ENCODE measurements at places on chromosomes 4 and X.

GRCh38 chr4:122015203-122015602, 63.3 kb upstream of the TRPC3 start:
- no peak for DNase-seq

- peak; percentile 19 for DNase-seq
Observed at GRCh38 chrX:74382613-74383012, 38.7 kb upstream of the SLC16A2 start.

DNA sequence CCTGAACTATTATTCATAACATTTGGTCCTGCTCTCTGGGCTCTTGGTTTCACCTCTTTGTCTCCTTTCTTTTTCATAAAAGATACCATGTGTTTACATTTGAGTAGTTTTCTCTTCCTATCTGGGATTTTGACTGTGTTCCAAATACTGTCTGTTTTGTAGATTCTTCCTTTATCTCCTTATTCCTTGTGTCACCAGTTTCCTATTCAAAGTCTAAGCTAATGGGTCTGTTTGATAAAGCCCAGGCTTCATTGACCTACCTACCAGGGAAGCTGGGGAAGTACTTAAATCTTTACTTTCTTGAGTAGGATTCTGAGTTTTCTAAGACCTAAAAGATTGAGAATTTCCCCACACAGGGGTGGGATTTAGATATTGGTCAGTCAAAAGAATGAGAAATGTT, 409.5 kb downstream of the RAPGEF2 start:
- DNase-seq: no peak

GRCh38 chr4:107835406-107835805, 10.7 kb downstream of the SGMS2 start:
- no peak for DNase-seq

DNA sequence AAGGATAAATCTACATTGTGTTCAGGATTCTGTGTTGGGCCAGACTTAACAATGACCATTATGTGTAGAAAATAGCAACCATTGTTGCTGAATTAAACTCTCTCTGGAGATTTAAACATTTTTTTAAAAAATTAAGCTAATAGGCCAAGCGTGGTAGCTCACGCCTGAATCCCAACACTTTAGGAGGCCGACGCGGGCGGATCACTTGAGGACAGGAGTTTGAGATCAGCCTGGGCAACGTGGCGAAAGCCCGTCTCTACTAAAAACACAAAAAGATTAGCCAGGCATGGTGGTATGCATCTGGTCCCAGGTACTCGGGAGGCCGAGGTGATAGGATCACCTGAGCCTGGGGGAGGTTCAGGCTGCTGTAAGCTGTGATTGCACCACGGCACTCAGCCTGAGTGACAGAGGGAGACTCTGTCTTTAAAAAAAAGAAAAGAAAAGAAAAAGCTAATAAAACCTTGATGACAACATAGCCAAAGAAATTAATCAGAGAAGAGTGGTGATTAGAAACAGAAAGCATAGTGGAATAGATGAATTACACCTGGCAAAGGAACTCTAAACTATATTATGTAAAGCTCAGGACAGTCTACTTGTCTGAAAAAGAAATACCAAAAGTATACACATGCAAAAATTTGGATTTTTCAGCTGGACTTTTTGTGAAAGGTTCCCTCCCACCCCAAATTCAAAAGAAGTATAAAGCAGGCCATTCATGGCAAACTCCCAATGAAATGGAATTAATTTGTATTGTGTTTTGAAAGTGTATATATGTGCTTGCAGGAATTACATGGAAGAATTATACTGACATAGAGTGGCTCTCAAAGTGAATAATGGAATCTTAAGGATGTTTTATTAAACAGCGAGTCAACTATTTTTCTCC, 21.9 kb downstream of the PLS3 start:
- no peak for DNase-seq

- no peak for DNase-seq
Observed at GRCh38 chrX:71160475-71160874, 15.8 kb downstream of the NLGN3 start.

DNA sequence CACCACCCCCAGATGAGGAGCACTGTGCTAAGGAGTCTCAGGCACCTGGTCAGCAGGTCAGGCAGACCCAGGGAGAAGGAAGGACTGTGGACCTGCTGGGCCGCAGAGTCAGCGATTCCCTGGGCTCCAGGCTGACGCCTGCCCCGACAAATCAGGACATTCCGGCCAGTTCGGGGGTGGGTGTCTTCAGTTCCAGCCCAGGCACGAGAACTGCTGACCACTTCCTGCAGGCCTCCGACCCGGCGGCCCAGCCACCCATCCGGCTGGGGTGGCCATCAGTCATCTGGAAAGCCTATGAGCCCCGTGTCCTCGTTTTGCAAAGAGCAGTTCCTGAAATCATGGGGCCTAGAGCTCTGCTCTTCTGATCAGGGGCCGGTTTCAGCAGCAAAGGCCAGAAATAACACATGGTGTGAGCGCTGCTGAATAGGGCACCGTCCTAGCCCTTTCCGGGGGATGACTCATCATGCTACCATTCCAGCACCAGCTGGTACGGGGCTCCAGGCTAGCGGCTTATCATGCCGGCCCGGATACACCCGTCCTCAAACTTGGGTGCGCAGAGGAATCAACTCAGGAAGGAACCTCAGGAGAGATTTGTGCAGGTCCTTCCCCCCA, 7.8 kb upstream of the SH3TC1 start:
- DNase-seq: peak; percentile 76

DNA sequence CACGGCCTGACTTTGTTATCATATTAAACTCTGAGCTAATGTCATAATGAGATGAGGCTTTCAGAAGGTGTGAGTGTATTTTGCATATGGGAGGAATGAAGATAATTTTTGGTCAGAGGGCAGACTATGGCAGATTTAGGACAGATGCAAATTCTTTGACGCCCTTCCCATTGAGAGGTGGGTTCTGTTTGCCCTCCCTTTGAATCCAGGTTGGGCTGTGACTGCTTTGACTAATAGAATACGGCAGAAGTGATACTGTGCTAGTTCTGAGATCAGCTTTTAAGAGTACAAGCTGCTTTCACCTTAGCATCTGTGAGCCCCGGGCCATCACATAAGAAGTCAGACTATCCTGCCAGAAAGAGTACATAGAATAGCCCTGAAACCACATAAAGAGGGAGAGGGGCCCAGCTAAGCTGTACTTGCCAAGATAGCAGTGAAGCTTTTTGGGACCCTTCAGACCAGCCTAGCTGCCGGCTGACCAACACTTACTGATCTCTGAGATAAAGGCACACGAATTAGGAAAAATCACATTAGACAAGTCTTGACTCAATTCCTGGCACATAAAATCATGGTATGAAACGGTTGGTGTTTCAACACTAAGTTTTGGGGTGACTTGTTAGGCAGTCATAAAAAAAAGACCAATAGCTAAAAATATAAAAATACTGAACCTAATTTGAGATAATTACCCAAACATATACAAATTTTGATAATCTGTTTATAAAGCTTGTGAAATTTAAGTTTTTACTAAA, 166.7 kb upstream of the SH3RF1 start:
- no peak for DNase-seq

- no peak for DNase-seq
Observed at GRCh38 chr4:127141856-127142255, 490.9 kb upstream of the INTU start.

DNA sequence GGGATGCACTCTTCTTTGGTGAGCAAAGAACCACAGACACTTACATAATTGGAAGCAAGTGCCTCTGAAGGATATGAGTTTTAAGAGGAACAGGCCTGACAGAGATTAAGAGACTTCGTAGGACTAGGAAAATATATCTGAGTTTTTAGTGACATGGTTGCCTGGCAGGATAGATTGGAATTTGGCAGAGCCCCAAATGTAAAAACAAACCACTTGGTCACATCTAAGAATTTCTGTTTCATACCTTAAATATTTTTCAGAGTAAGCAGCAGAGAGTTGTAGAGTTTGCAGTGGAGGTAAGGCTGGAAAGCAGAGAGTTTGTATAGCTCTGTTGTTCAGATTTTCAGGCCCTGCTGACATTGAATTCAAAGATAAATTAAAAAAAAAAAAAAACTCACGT, 150.1 kb upstream of the MAGEB2 start:
- no peak for DNase-seq
